ENCODE measurements at places on chromosomes 16 and 17.
A peak's percentile ranks its signal among the peaks of the same experiment; 100 is the strongest.

GRCh38 chr16:11202260-11203091 lies 53.5 kb downstream of the SOCS1 start:
- DNase-seq: peak; percentile 53

- DNase-seq: no peak
These were observed 116.3 kb downstream of the AMFR start for GRCh38 chr16:56309008-56309407.

DNA sequence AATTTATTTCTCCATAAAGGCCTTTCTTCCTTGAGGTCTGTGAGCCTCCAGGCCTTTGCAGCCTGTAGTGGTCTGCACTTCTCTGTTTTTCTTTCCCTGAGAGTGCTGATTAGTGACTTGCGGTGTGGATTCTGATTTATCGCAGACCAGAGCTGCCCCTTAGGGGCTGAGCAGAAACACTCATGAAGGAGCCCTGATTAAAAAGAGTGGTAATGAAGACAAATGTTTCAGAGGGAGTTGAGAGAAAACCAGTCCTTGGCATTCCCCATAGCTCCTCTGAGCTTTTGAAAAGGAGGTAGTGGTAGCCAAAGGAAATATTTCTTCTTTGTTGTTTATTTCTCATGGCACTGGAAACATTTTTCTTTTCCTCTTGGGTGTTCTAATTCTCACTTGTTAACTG lies 268.1 kb upstream of the TBX2 start:
- no peak for DNase-seq

DNA sequence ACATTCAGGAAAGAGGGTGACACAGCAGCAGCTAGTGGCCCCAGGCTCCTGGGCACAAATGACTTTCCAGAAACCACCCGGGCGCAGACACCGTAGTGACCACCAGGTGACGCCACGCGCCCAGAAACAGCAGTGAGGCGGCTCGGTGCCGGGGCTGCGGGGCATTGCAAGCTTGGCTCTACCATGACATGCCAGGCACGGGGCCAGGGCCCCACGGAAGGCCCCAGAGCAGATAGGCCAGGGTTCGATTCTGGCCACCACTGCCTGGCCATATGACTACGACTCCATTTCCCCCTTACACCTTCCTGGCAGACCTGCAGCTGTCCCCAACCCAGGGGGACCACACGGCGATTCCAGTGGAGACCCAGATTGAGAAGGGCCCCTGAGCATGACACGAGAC lies 6.7 kb downstream of the RHBDF1 start:
- DNase-seq: peak; percentile 61

DNA sequence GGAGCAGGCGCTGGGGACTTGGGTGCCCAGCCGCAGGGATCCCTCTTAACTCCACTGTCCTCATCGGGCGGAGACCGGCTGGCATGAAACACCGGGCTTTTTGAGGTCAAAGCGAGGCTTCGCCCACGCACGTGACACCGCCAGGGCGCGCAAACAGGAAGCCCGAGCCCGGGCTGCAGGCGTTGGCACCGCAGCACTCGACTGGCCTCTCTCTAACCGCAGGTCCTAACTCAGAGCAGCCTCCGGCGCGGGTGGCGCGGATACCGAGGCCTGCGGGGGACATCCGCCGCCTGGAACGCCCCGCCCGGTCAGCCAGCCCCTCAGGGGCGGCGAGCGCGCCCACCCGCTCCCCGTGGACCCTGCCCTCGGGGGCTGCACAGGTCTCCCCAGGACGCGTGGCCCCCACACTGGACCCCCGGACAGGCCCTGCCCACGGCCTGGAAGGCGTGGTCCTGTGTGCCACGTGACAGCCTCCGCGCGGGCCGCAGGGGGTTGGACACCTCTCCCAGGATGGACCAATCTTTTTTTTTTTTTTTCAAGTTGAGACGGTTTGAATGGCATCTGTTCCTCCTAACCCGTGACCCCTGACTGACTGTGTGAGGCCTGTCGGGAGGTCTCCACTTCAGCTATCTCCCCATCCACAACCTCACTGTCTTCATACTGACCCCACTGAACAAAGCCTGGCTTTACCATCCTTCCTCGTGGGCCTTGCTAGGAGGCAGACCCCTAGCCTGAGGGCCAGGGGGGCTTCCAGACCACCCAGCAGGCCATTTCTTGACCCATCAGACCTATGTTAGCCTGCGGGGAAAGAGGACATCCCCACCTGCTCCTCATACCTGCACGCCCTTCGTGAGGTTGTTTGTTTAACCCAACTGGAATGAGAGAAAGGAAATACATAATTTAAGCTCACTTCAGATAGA lies 8.4 kb upstream of the SLC47A2 start:
- DNase-seq: no peak

GRCh38 chr16:27433636-27434035 lies 31.7 kb downstream of the IL21R start:
- no peak for DNase-seq

DNA sequence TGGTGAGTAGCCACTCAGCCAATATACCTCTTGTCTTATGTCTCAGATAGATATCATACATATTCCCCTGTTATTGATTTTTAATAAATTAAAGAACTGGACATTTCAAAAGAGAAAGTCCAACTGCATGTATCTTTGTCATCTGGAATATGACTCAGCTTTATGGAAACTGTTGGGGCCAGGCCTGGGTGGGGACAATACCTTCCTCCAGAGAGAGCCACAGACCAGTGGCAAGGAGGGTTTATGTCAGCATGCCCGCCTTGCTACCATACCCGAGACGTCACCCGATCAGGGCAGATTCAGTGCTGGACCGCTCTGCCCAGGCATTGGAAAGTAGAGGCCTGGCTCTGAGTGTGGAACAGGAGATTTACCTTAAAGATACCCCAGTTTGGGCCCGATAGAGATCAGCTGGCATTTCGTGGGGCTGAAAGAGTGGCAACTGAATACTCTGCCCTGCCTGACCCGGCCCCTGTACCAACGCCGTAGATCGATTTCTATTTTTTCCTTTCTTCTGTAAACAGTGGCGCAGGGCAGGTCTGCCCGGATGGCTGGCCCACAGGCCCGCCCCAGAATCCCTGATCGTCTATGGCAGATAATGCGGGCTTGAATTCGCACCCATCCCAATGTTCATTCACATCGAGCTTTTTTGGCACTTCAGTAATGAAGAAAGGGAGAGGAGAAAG lies 158.6 kb downstream of the SALL1 start:
- no peak for DNase-seq

GRCh38 chr17:38721802-38722201 lies 8.3 kb upstream of the CISD3 start:
- no peak for DNase-seq

GRCh38 chr17:74749279-74750038 lies 1.0 kb downstream of the NHERF1 start:
- no peak for DNase-seq

DNA sequence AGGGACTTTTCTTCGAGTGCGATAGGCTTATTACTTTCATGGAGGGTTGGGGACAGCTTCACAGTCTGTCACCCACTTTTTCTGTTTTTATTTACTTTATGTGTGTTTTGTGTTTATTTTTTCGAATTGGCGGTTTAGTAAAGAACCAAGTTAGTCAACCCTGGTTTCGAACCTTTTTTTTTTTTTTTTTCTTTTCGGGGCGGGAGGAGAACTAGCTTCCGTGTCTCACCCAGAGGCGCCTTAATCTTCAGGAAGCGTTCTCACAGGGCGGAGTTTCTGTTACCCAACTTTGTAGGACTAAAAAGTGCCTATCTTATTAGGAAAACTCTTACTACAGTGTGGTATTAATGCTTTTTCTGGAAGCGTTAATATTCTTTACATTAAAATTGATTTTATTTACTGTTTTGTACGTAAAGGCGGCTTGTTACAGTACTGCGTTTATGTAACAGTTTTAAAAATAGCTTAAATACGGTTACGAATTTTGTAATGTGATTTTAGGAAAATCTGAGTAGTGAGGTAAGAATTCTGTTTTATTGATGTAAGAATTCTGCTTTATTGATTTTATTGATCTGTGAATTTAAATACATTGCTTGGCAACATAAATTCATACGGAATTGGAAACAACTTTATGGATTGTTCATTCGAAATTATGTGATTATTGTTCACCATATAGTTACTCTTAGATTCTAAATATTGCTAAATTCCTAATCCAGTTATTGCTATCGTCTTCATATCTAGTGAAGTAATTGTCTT lies 885 bp downstream of the ZNF207 start:
- DNase-seq: peak; percentile 76

GRCh38 chr16:69179328-69180010 lies 7.5 kb upstream of the SNTB2 start:
- DNase-seq: peak; percentile 82

Measured in iris pigment epithelial cell (primary cell).